Ureter (tissue), 1 donor: ENCODE measurements at places on chromosomes 13 and 19. TPM values are rescaled to one million over a fixed set of nuclear protein-coding genes. Genes with fewer than 3 reads are reported as not detected.

DNA sequence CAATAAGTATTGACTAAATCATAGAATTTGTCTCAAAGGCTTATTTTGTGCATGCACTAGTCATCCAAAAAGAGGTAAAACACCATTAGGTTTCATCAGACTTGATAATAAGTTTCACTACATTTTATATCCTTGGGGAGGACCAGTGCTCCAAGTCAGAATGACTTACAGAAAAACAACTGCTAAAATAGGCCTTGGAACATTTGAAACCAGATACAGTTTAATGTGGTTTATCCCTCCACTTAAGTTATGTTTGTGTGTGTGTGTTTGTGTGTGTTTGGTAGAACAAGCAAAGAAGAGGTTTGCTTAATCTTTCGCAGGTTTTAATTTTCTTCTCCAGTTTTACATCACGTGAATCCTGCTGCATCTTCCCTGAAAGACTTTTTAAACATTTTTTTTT lies 570.9 kb downstream of the PCDH9 start:
- DNase-seq: no peak

- DNase-seq: no peak
Measured at GRCh38 chr19:38033658-38034491, 126.9 kb downstream of the SIPA1L3 start.

DNA sequence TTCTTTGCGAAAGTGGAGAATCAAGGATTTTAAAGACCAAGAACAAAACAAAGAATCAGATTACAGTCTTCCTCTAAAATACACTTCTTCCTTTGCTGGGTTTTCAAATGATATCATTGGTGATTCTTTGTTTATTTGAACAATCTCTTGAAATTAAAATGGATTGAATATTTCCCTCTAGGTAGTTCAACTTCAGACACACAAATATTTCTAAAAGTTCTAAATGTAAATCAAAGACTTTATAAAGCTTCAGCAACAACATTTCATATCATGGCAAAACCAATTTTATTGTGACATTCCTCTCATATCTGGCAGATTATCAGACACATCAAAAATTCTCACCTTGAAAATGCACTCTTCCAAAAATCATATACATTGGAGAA lies 13.0 kb downstream of the ZIC2 start:
- no peak for DNase-seq

DNA sequence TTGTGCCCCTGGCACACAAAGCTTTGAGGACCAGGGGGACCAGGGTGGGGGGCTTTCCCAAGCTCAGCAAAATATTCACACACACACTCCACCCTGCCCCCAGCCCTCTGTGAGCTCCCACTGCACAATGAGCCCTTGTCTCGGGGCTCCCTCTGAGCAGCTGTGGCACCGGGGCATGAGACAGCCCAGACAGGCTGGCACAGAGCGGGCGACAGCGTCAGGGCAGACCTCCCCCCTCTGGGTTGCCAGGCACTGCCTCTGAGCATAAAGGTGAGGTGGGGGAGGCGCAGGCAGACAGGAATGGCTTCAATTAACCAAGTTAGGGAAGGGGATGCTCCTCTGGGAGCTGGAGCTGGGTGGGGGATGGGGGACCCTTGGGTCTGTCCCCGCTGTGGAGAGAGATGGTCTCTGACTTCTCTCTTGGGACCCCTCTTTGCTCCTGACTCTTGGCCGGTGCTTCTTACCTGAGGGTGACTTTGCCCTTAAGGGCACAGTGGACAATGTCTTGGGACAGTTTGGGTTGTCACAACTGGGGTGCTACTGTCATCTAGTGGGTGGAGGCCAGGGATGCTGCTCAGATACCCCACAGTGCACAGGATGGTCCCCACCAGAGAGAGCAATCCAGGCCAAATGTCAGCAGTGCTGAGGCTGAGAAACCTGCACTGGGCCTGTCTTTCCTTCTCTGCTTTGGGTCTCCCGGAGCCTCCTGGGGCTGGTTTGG lies 30.3 kb downstream of the LYL1 start:
- no peak for DNase-seq

- no peak for DNase-seq
Measured at GRCh38 chr13:25132751-25133390, 36.9 kb downstream of the PABPC3 start.

DNA sequence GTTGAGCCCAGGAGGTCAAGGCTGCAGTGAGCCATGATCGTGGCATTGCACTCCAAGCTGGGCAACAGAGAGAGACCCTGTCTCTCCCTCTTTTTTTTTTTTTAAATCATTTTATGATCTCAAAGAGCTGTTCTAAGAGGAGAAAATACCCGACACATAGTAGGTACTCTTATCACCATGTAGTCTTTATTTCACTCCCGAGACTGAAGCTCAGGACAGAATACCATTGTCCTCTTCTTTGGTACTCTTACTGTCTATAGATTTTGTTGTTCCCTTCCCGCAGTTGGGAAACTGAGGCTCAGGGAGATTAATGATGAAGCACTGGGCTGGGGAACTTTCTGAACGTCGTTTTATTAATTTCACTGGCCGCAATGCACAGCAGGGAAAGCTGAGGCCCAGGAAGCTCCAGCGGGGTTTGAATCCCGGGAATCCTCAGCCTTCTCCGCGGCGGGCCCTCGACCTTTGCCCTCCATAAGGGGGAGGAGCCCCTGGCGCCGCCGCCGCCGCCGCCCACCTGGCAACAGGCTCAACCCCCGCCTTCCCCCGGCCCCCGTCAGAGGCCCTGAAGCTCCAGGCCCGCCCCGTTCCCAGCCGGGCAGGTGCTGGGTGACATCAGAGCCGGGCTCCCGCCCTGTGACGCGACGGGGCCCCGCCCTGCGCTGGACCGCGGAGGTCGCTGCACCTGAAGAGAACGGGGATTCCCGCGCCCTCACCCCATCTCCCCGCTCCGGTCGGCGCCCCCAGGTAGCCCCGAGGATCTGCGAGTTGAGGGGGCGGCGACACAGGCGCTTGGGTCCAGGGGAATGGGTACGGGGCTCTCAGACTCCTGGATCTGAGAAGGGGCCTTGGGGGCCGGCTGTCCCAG lies 1.6 kb downstream of the MYH14 start:
- DNase-seq: peak; percentile 82

- DNase-seq: peak; percentile 96
Measured at GRCh38 chr19:488505-489417, 7.5 kb upstream of the MADCAM1 start.

DNA sequence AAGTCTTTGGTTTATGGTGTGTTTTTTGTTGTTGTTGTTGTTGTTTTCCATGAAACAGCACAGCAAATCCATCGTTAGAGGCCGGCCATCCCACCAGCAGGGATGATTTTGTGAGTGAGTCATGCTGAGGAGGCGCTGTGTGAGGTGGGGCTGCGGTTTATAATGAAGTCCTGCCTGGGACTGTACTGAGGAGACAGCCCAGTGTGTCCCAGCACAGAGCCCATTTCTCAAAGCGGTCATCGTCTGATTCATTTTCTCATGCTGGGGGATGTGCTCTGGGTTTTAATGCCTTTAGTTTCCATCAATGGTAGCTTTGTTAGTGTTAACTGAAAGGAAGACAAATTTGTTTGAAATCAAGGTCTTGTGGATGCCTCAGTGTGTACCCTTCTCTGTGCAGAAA lies 129.3 kb upstream of the SERP2 start:
- DNase-seq: no peak

- no peak for DNase-seq
Measured at GRCh38 chr13:108269601-108270328, at the start of gene TNFSF13B. Gene TNFSF13B (plus strand): TSS chr13:108269718. CDS start chr13:108269896, 178 bp downstream.

DNA sequence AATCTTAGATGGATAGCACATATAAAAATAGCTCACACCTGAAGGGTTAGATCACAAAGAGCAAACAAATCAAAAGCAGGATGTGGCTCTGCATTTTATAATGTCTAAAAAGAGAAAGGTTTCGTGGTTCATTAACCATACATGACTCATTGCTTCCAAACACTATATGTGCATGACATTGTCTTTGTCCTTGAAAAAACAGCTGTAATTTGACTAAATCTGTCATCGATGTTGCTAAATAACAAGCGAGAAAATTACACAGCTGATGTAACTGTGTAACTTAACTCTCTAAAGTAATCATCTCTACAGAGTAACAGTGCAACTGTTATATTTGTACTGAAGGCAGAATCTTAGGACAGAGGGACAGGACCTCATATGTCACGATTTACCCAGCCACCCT lies 383.1 kb upstream of the GPC6 start:
- DNase-seq: no peak

The A1BG gene
- 10.7 TPM for total RNA-seq

The TMEM255B gene
- 20.6 TPM for total RNA-seq

The NLRP9 gene
- not detected for total RNA-seq

The PTGIR gene
- 3.5 TPM for total RNA-seq

The JSRP1 gene
- 0.49 TPM for total RNA-seq

The HMGB1 gene
- total RNA-seq: 273 TPM
